Activated naive CD4-positive, alpha-beta T cell treated with anti-CD3 and anti-CD28 coated beads, Interleukin-2, amount 50 U/mL, for 72 hours (primary cell): ENCODE measurements at places on chromosomes 7 and 10. TPM values are rescaled to one million over a fixed set of nuclear protein-coding genes. Genes with fewer than 3 reads are reported as not detected.

GRCh38 chr10:122047560-122047959 lies 58.6 kb downstream of the TACC2 start:
- no peak for DNase-seq

- DNase-seq = no peak
Observed at GRCh38 chr7:4707980-4708411, 25.9 kb downstream of the FOXK1 start.

DNA sequence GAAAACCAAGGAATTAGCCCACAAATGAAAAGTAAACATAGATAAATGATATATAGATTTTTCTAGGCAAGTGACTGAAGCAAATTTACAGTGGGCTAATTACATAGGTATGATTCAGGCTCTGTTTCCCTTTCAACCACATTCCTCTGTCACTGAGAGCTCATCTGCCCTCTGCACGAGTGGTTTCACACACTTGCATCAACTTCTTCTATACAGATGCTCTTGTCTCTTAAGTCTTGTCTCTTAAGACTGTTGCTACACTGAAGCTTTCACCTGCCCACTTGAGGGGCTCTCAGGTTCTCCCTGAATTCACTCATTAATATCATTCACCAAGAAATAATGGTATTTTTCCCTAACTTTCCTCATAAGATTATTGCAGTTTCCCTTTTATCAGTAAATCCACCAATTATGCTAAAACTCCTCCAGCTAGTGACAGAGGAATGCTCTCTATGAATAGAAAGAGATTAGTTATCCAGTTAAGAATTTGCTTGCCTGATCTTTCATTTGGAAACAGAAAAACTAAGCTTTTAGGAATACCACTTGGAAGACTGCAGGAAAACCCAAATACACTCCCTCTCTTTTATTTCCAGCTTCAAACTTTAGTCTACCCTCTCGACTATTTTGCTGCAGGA lies 95.7 kb downstream of the ELAPOR2 start:
- no peak for DNase-seq

- no peak for DNase-seq
Observed at GRCh38 chr7:73971322-73971703, 56.7 kb upstream of the ELN start.

GRCh38 chr7:82778021-82778420 lies 334.4 kb upstream of the CACNA2D1 start:
- no peak for DNase-seq

- no peak for DNase-seq
Observed at GRCh38 chr10:114024876-114025610, 18.6 kb upstream of the ADRB1 start.

GRCh38 chr10:118496525-118496924 lies 98.9 kb downstream of the PRLHR start:
- DNase-seq = no peak

- no peak for DNase-seq
Observed at GRCh38 chr10:130179640-130180039, 43.4 kb downstream of the GLRX3 start.

GRCh38 chr7:18497082-18497481 lies 1.5 kb downstream of the HDAC9 start:
- DNase-seq = no peak

DNA sequence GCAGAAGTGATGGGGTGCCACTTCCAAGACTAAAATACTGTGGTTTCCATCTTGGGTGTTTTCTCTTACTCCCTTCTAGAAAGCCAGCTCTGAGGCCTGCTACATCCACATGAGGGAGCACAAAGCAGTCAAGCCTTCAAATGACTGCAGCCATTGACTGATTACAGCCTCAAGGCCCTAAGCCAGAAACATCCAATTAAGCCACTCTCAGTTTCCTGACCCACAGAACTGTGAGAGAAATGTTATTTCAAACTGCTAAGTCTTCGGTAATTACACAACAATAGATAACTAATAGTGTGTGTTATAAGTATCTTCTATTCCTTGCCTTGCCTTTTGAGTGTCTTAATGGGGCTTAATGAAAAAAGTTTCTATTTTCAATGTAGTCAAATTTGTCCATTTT lies 24.8 kb downstream of the BRAF start:
- DNase-seq = no peak

Gene AMPH
- total RNA-seq = not detected

Gene GDF2
- total RNA-seq = not detected

Gene TACR2
- not detected for total RNA-seq

Gene PPP1R3A
- not detected for total RNA-seq

Gene MRPS33
- 101 TPM for total RNA-seq

Gene NDUFB8
- total RNA-seq = 391 TPM

Gene ZNF736
- 26.7 TPM for total RNA-seq

Gene TAF6
- 52.7 TPM for total RNA-seq
